Right cardiac atrium (tissue), 5 donors: ENCODE measurements at places on chromosomes 6 and 20. TPM values are rescaled to one million over a fixed set of nuclear protein-coding genes. Genes with fewer than 3 reads are reported as not detected.

- peak; percentile 61 for DNase-seq
Observed at GRCh38 chr6:36386495-36387439, 702 bp downstream of the ETV7 start.

DNA sequence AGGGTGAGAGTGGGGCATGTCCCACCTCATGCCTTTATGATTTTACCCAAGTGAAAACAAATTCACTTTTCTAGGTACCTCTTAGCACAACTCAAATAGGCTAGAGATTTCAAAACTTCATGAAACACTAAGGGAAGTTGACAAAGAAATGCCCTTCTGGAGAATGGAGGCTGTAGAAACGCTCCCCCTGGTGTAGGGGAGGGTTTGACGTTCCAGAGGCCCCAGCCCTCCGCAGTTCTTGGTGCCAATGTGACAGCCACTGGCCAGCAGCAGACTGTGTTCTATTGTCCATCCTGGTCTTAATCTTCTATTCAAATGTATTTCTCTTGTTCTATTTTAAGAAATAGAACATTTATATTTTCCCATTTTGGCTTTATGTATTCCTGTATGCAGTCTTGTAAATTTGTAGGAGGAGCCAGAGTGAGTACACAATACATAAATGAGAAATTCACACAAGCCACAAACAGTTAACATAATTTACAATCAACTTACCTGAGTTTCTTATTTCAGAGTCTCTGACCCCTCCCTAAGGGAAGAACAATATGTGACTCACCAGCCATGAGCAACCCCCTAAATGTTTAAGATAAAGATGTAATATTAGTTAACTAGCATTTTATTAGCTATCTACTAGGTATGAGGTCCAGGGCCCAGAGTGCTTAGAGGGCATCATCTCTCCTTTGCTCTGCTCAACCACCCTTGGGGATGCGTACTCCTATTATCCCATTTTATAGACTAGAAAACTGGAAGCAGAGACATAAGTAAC lies 8.8 kb upstream of the MUC21 start:
- no peak for DNase-seq

DNA sequence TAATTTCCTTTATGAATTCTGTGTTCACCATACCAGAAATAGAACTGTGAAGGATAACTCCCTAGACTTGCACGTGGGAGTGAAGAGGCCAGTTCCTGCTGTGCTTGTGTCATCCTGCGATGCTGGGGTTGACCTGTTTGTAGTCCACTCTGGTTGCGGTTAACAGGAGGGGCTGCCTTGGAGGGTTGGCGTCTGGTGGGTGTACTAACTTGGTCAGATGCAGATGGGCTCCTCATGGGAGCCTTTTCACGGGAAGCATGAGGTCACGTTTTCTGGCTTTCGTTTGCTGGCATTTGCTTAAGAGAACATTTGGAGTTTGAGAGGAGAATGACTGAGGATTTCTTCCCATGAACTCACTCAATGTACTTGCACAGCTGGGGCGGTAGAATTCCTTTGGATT lies 41.2 kb downstream of the IGF2R start:
- DNase-seq, result no peak

The C4A gene
- total RNA-seq, result 148 TPM

The TPBG gene
- total RNA-seq, result 7.8 TPM

The PROCR gene
- total RNA-seq, result 21.8 TPM

- no peak for DNase-seq
Observed at GRCh38 chr6:25617997-25618396, 34.0 kb upstream of the SCGN start.

DNA sequence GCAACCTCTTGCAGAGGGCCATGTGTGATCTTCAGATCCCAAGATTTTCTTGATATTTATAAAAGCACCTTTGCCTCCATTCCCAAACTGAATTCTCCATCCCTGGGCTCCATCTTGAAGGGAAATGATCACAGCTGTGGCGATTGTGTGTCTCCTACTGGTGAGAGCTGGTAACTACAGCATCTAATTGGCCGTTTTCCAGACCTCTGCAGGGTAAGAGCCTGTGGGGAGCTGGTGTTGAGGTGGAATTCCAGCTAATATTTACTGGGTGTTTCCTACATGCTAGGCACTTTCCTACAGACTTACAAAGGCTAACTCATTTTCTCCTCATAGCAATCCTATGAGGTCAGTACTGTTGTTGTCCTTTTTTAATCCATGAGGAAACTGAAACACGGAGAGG lies 59.2 kb upstream of the FNDC1 start:
- DNase-seq, result no peak

The DEFB132 gene
- total RNA-seq, result not detected

The METTL24 gene
- total RNA-seq, result 3.5 TPM

The COL11A2 gene
- total RNA-seq, result 1.5 TPM

DNA sequence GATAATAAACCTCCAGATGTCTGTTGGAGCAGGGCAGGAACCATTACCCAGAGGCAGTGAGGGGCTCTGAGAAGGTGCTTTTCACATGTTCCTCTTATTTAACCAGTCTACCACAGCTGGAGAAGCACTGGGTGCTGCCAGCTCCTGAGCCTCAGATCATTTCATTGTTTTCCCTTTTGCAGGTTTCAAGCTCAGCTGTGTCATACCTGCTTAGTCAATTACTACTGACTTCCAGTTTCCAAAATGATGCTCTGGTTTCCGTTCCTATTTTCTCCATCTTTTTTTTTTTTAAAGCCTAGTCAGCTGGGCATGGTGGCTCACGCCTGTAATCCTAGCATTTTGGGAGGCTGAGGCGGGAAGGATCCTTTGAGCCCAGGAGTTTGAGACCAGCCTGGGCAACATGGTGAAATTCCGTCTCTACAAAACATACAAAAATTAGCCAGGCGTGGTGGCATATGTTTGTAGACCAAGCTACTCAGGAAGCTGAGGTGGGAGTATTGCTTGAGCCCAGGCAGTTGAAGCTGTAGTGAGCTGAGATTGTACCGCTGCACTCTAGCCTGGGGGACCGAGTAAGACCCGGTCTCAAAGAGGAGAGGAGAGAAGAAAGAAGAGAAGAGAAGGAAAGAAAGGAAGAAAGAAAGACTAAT lies 6.7 kb downstream of the FLOT1 start:
- DNase-seq, result no peak

- DNase-seq, result no peak
Observed at GRCh38 chr6:126253431-126253830, 86.5 kb upstream of the CENPW start.

- no peak for DNase-seq
Observed at GRCh38 chr20:37598575-37599342, 71.1 kb upstream of the BLCAP start.

The DOK5 gene
- 17.2 TPM for total RNA-seq

The PTCHD4 gene
- total RNA-seq, result 0.49 TPM

The DPPA5 gene
- total RNA-seq, result not detected

DNA sequence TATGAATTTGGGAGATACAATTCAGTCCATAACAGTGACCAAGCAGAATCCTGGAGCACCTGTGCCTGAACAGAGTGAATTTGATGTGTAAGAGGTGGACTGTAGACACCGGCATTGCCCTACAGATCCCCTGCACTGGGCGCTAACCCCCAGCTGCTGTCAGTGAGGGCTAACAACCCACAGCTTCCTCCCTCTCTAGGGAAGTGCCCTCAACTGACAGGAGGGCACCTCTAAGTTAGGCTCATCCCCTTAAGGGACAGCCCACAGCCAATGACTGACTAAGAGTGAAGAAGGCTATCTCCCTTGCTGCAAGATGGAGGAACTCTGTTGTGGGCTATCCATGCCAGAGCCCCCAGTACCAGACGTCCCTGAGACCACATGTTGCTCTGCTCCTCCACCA lies 15.3 kb upstream of the BPIFB1 start:
- no peak for DNase-seq

GRCh38 chr6:147381712-147382111 lies 126.8 kb upstream of the SAMD5 start:
- no peak for DNase-seq

DNA sequence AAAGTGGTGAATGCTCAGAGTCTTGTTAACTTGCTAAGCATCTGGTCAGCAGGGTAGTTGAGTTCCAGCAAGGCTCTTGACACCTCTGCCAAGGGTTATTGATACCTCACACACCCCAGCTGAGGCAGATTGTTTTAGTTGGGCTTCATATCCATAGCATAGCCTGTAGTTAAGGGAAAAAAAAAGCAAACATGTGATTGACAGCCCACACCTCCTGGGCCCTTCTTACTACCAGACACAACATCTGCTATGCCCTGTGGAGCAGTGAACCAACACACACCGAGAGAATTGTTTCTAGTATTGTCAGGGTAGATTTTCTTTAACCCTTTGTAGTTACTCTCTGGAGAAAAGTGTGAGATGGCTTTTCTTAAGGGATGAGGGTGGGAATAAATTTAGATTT lies 697.0 kb upstream of the POU3F2 start:
- DNase-seq, result no peak

GRCh38 chr6:122548820-122549219 lies 61.4 kb upstream of the PKIB start:
- DNase-seq, result no peak

DNA sequence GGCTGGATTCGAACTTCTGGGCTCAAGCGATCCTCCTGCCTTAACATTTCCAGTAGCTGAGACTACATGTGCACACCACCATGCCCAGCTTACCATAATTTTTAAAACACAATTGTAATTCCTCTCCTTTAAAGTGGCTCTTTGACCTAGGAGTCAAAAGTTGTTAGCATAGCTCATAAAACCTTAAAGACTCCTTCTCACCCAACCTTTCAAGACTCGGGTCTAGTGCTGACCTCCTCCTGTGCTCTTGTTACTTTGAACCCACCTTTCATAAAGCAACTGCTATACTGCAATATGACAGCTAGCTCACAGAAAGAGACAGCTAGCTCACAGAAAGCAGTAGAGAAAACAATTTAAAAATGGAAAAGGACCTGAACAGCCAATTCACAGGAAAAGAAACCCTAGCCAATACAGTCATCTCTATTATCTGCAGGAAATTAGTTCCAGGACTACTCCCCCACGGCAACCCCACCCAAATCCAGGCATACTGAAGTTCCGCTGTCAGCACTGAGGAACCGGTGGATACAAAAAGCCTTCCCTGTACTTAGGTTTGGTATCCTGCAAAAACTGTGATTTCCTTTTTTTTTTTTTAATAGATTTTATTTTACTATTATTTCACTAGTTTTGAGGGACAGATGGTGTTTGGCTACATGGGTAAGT lies 20.3 kb downstream of the SSR1 start:
- DNase-seq, result no peak

GRCh38 chr6:100879317-100879716 lies 1.8 kb downstream of the ASCC3 start:
- DNase-seq, result no peak

- peak; percentile 97 for DNase-seq
Observed at GRCh38 chr20:36835453-36836198, 40.3 kb upstream of the TLDC2 start.

GRCh38 chr20:32004963-32005362 lies 5.3 kb upstream of the CCM2L start:
- DNase-seq, result no peak

The MYB gene
- 0.12 TPM for total RNA-seq

- no peak for DNase-seq
Observed at GRCh38 chr6:128425856-128426255, 94.5 kb downstream of the PTPRK start.

DNA sequence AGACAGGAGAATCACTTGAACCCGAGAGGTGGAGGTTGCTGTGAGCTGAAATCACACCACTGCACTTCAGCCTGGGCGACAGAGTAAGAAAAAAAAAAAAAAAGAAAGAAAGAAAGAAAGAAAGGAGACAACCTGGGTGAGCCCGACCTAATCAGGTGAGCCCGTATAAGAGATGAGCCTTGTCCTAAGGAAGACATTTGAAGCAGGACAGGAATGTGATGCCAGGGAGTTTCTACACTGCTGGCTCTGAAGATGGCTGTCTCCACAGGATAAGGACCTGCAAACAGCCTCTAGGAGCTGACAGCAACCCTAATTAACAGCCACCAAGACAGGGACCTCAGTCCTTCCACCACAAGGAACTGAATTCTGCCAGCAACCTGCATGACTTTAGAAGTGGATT lies 41.9 kb downstream of the NHLRC1 start:
- no peak for DNase-seq

DNA sequence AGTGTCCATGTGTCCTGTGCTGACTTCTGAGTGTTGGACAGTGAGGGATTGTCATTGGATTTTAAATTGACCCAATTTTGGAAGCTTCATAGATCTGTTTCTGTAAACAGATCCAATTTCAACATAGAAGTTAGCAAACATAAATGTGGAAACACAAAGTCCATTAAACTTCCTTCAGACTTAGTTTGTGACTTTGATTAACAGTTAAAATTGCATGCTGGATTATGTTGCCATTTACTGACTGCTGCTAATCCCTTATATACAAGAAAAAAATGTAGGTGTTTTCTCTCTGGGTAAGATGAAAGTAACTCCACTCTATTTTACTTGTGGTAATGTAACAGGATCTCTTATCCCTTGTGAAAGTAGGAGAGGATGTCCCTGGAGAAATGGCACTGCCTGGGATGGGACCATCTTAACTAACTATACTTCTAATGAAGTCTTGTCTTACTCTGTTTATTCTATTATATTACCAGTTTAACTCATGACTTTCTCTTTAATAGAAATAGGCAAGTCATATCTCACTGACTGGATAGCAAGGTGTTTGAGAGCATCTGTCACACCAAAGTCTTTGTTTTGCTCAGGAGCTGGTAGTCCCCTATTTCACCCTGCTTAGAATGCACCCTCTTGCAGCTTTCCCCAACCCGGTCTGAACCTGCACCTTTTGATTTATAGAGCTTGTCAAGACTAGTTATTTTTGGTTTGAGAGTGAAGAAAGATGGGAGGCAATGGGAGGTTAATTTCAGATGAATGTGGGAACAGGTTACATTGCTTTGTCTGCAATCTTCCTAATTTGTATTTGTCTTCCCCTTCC lies 7.2 kb downstream of the TPX2 start:
- DNase-seq, result no peak

The TRERF1 gene
- 2.1 TPM for total RNA-seq

- DNase-seq, result no peak
Observed at GRCh38 chr6:9799582-9799981, 615.3 kb downstream of the TFAP2A start.

DNA sequence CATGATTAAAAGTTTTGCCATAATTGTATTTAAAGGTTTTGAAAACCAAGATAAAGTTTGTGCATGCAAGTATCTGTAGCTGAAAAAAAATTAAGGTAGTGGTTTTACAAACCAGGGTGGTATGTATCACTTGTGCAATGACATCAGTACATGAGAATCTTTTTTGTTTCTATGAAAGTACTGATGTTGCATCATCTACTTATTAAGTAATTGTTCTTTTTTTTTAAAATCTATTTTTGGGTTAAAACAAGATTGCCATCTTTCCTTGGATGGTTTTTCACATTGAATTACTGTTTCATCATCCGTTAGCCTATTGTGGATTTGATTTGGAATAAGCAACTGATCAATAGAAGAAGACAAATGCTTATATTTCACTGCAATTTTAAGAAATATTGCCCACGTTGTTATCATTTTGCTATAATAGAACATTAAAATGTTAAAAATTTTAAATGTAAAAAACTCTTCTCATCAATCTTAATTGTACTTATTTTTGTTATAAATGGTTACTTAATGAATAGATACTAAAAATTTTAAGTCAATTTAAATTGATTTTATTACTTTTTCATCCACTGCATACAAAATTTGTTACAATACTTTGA lies 39.8 kb upstream of the TAGAP start:
- no peak for DNase-seq

The B3GALT4 gene
- total RNA-seq, result 9.7 TPM
